Panc1 (cell line): ENCODE measurements at places on chromosomes 1 and 21. TPM values are rescaled to one million over a fixed set of nuclear protein-coding genes. Genes with fewer than 3 reads are reported as not detected.
A peak's percentile ranks its signal among the peaks of the same experiment; 100 is the strongest.

KIAA1614 gene
- total RNA-seq, result 0.80 TPM

TNFRSF18 gene
- total RNA-seq, result 4.3 TPM

CLK2 gene
- 43.6 TPM for total RNA-seq

NID1 gene
- total RNA-seq, result 89.3 TPM

CFHR3 gene
- not detected for total RNA-seq

DNA sequence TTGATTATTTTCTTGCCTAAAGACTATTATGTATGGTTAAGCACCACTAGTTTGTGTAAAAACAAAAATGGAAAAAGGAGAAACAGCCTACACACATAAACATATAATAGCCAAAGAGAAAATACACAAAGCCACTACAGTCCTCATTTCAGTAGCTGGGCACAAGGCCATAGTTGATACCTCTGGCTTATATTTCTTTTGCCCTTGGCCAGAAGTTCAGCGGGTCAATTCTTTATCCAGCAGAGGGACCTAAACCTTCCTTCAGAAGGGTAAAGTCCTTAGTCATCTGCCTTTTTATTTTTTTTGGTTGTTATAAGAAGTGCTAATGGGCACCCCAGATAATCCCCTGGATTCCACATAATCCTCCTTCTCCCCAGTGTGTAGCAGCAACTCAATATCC, 134.1 kb downstream of the PIGK start:
- no peak for DNase-seq

- no peak for DNase-seq
Observed at GRCh38 chr1:41851589-41851988, 67.1 kb downstream of the HIVEP3 start.

GRCh38 chr1:87180682-87181081, 148.0 kb upstream of the LMO4 start:
- no peak for DNase-seq

GRCh38 chr1:42177541-42177981, 13.0 kb upstream of the GUCA2A start:
- DNase-seq, result no peak

DNA sequence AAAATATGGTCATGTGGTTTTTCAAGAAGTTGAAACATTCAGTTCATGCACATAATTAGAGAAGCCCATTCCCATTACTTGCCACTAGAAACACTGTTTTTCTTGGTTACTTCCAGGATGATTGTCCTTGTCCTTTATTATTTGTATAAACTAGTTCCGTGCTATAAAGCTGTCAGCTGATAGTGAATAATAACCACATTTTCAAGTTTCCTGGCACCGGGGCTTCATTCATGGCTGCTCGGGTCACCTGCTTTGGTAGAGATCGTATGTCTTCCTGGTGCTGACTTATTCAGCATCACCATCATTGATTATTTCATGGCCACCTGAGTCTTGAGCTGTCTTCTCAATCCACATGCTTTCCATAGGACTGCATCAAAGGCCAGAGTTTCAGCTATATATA, 62.9 kb upstream of the ZNF326 start:
- DNase-seq, result no peak

DNA sequence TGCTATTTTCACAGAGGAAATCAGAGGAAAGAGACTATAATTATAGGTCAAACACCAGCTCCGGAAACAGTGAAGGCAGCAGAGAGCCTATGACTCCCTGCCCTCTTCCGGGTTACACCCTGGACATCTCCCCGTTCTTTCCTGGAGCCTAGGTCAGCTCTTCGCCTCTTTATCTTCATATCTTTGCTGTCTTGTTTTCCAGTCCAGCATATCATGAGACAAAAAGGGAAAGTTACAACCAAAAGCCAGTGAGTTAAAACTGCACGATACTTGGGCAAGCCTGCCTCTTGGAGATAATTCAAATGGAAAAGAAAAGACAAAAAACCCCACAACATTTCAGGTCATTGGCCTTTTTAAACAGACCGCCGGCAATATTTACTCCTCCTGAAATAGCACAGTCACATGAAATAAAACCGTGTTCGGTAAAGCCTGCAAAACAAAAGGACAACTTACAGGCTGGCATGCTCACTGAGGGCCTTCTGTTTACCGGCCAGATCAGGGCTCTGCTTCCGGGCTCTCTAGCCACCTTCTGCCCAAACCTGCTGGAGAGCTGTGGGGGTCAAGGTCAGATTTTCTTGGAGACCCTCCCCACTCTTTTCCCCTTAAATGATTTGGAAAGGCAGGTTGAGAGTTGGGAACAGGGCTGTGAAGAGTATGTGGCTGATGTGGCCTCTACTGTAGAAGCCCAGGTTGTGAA, 42.8 kb upstream of the PPP2R5A start:
- DNase-seq, result no peak

DNA sequence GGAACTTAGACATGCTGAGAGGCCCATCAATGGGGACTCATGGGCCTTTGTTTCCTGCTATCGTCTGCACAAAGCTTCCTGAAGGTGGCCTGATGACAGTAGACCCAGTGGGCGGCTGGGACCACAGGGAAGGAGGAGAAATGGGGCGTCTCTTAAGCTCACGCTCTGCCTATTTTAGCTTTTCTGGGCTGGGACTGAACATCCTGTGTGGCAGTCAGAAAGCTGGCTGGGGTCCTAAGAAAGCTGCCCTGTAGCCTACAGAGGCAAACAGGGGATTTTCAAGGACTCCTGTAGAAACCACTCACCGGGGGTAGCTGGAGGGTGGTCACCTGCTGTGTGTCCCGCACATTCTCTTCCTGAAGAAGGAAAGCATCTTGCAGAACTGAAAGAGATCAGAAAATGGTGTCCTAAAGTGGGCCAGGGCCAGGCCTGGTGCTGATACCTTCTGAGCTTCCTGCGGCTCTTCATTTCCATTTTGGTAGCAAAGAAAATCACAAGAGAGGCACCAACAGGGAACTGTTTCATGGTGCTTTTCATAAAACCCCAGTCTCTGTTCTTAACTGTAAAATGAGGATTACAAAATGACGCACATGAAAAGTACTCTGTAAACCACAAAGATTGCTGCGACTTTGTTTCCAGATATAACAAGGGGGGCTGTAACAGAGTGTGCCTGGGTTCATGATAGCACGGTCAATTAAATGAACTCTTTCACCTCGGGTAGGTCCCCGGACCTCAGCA, 8.6 kb downstream of the ZNF496 start:
- no peak for DNase-seq

DNA sequence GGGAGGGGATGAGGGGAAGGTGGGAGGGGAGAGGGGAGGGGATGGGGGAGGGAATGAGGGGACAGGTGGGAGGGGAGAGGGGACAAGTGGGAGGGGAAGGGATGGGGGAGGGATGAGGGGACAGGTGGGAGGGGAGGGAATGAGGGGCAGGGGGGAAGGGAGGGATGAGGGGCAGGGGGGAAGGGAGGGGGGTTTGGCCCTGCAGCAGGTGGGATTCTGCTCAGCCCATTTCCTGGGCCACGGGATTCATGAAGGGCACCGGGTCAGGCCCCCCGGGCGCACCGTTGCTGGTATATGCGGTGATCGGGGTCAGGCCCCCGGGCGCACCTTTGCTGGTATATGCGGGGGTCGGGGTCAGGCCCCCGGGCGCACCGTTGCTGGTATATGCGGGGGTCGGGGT, 15.1 kb upstream of the SAMD11 start:
- no peak for DNase-seq

DNA sequence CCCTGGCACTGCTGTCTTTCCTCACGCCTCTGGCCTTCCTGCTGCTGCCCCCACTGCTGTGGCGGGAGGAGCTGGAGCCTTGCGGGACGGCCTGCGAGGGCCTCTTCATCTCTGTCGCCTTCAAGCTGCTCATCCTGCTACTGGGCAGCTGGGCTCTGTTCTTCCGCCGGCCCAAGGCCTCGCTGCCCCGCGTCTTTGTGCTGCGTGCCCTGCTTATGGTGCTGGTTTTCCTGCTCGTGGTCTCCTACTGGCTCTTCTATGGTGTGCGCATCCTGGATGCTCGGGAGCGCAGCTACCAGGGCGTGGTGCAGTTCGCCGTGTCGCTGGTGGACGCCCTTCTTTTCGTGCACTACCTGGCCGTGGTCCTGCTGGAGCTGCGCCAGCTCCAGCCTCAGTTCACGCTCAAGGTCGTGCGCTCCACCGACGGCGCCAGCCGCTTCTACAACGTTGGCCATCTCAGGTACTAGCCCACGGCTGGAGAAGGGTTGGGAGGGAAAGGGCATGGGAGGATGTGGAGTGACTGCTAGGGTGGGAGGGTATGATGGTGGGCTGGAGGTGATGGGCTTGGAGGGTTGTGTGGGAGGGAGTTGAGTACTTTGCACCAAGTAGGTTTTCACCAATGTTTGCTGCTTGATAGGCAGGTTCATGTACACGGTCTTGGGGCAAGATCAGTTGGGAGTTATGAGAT, 18.9 kb downstream of the VANGL2 start:
- DNase-seq, result no peak

DNA sequence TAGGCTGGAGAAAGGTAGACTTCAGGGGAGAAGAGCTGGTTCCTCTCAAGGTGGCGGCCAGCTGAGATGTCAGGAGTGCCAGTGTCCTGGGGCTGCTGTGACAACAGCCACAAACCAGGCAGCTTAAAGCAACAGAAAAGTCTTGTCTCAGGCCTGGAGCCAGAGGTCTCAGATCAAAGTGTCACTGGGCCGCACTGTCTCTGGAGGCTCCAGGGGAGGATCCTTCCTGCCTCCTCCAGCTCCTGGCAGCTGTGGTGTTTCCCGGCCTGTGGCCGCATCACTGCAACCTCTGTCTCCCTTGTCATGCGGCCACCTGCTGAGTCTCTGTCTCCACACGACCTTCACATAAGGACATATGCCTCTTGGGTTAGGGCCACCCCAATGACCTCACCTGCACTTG, 24.4 kb upstream of the TSPEAR start:
- no peak for DNase-seq

GRCh38 chr1:56394298-56394697, 185.1 kb downstream of the PLPP3 start:
- DNase-seq, result no peak

GRCh38 chr21:15224346-15225086, 159.7 kb upstream of the NRIP1 start:
- peak; percentile 22 for DNase-seq

DNA sequence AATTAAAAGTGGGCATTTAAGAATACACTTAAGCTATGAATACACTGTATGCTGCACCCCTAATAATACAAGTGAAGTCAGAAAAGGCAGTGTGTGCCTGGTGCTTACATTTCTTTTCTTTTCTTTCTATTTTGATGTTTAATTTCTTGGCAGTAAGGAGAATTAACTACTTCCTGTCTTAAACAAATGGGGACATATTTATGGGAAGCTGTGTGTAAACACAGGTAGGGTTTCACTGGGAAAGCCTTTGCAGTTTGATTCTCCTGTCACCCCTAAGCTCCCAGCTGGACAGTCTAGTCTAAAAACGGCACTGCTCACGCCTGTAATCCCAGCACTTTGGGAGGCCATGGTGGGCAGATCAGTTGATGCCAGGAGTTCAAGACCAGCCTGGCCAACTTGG, 146.0 kb downstream of the MIS18A start:
- no peak for DNase-seq

GRCh38 chr1:168918860-168919741, 187.4 kb upstream of the ATP1B1 start:
- no peak for DNase-seq

GRCh38 chr1:99738858-99739465, 27.5 kb downstream of the FRRS1 start:
- no peak for DNase-seq

DNA sequence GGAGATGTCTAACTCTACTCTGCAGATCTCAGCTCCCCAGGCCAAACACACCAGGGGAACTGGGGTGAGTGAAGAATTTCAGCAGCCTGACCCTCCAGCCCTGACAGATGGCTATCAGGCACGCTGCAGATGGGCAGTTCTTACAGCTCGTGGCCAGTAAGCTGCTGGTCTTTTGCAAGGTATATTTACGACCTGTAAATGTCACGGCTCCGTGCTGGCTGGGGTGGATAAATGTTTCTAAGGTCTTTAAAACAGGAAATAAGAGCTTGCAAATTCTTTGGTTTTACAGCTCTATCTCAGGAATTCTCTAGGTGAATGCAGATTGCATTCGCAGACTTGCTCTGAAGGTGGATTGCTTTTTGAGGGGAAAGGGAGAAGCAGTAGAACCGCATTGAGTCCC, 10.1 kb downstream of the DOP1B start:
- DNase-seq, result no peak

DNA sequence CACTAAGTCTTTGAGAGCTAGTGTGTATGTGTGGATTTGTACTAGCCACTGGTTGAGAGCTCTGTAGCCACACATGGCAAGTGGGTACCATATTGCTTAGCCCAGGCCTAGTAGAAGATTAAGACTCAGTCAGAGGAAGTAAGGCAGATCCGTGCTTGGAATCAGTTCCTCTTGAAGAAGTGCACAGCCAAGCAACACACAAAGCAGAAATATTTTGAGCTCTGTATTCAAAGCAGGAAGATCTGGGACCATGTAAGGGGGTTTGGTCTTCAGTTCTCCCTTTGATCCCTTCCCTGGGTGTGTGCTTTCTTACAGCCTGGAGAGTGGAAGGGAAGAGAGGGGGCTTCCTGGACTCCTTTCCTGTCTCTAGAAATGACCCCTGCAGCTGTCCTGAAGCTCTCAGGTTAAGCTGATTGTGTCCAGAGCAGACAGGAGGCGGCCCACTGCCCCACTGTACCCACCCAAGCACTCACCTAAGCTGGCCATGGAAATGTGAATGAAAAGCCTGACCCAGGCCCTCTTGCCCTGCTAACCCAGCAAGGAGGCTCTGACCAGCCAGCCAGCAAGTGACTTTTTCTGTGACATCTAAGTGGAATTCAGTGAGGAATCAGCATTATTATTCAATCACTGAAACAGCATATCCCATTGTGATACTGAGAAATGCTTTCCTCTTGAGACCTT, 3.6 kb downstream of the ETS2 start:
- no peak for DNase-seq

GRCh38 chr1:47508702-47509431, 71.0 kb downstream of the FOXD2 start:
- DNase-seq, result no peak

DNA sequence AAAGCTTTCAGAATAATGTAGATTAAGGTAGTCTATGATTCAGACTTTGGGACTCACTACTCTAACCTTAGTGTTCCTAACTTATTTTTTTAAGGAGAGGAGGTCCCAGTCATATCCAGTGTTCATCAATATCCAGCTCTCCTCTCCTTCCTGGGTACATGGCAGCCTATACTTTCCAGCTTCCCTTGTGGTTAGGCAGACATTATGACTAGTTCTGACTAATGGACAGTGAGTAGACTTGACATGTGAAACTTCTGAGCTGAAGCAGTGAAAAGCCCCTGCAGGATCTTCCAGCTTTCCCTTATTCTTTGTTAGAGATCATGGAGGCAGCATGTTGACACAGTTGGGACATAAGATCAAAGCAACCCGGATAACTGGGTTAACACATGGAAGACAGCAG, 144.2 kb downstream of the PTPRU start:
- no peak for DNase-seq

- DNase-seq, result no peak
Observed at GRCh38 chr1:208509072-208509471, 264.9 kb upstream of the PLXNA2 start.

GRCh38 chr1:80973101-80973500, 827.6 kb upstream of the ADGRL2 start:
- no peak for DNase-seq
